ENCODE measurements at places on chromosomes 2 and 18.

DNA sequence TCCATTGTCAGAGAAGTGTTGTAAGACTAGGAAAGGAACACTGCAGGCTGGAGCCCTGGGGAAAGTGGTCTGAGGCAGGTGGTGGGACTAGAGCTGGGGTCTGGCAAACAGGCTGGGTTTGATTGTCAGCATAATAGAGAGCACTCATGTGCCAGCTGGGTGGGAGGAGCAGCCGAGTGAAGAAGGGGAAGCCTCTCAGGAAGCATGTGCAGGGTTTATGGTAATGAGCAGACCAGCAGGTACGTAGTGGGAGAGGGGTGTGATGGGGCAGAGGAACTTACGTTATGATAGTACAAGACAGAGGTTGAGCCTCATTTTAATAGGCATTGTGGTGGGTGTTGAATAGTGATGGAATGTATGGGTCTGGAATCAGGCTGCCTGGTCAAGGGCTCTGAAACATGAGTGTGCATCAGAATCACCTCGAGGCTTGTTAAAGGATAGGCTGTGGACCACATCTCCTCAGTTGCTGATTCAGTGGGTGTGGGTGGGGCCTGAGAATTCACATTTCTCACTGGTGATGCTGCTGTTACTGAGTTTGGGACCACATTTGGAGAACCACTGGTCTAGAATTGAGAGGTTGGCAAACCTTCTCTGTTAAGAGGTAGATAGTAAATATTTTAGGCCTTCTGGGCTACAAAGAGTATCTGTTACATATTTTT, 1.7 kb upstream of the MGAT5 start:
- no peak for DNase-seq

DNA sequence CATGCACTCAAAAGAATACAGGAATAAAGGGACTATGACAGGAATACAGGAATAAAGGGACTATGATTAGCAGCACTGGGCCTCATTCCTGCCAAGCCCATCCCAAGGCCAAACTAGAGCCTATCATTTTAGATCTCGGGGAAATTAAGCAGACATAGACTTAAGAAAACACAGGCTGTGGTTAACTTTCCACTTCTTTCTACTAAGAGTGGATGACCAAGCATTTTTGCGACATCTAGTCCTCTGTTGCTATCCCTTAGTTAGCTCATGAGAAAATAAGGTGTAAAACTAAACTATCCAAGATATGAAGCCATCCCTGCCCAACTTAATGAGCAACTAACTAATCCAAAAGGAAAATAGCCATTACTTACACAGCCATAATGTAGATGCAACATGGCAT, 5.9 kb downstream of the LYPD1 start:
- no peak for DNase-seq

GRCh38 chr2:169438466-169439072, 40.7 kb upstream of the BBS5 start:
- DNase-seq = no peak

- DNase-seq = no peak
Observed at GRCh38 chr2:202169131-202169530, 69.3 kb downstream of the SUMO1 start.

- DNase-seq = no peak
Observed at GRCh38 chr18:31100436-31101182, 1.6 kb downstream of the DSC2 start.
